ENCODE measurements at places on chromosomes 5 and 9.

- no peak for DNase-seq
These were observed 121.2 kb downstream of the VAV2 start for GRCh38 chr9:133870598-133871595.

- no peak for DNase-seq
These were observed 291.4 kb upstream of the KLF4 start for GRCh38 chr9:107780960-107781359.

DNA sequence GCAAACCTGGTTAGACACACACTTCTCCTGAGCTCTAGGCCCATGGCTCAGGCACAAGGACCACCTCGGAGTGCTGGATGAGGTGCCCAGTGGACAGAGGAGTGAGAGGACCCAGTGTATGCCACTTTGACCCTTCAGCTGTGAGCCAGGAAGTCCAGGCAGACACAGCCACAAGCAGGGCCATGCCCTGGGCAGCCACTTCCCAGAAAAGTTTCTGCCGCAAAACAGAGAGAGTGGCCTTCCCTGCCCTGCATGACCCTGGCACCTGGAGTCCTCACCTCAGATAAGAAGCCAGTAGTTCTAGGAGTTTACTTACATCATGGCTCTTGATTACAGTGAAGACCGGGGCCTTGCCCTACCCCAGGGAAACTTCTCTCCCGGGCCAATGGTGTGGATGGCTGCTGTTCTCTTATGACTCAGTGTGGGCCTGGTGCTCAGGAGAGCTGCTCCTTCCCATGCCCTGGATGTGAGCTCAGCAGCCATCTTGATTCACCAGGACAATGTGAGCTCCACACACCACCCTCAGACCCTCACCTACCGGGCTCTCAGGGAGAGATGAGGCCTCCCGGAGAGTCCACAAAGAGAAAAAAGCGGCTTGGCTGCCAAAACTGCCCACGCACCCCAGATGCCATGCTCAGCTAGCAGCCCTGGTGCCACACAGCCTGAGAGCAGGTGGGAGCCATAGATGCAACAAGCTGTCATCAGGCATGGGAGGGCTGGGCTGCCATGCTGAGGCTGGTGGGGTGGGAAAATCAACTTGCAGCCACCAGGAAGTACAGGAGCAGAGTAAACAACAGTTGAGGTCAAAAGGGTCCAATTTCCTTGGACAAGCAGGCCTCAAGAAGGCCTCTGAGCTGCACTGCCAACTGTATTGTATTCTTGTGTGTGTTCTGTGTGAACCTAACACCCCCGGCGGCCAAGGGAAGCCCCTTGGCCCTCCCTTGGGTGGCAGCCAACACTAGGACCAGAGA is 11.7 kb upstream of the IRF1 start:
- no peak for DNase-seq

DNA sequence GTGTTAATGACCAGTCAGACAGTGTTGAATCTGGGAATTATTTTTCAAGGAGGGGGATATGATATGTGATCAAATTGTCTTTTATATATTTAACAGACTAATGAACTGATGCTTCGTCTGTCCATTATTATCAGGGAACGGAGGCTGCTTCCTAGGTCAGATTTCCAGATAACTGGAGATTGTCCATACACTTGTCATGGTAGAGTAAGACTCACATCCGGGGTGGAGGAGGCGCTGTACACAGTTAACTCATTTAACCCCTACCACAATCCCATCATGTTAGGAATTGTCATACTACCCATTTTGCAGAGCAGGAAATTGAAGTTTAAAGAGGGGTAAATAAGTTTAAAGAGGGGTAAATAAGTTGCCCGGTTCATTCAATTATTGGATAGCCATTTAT is 55.9 kb downstream of the ARHGAP26 start:
- DNase-seq: no peak

DNA sequence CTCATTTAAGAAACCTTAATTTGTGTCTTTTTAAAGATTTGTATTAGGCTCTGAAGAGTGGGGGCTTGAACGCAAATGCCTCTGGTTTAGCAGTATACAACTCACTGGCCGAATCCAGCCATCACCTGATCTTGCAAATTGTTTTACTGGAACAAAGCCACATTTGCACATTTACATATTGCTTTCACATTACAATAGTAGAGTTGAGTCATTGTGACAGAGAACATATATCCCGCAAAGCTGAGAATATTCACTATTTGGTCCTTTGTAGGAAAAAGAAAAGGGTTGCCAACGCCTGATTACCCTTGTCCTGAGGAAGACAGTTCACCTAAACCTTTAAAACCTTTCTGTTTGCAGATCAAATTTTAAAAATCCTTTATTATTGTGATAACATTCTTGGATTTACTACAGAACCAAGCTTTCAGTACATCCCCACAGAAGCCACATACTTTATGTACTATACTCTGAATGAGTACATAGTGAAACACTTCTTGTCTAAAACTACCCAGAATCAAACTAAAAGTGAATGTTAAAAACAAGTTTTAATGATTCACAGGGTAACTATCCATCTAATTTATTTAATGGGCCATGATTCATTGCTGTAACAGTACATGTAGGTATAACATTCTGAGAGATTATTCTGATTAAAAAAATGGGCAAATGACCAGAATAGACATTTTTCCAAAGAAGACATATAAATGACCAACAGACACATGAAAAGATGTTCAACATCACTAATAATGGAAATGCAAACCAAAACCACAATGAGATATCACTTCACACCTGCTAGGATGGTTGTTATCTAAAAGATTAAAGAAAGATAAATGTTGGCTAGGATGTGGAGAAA is 161.0 kb downstream of the SLC25A46 start:
- DNase-seq: no peak
